IPS DF 6.9 (cell line): ENCODE measurements at places on chromosomes 1 and 21.

- no peak overlapping the region for H3K4me3 ChIP-seq
- H3K27me3 ChIP-seq: no peaks in the 10 kb centered on the region
- no peak for DNase-seq
- H3K36me3 ChIP-seq: no peaks in the 10 kb centered on the region
Measured at GRCh38 chr1:187762118-187762517, 933.4 kb downstream of the PLA2G4A start.

DNA sequence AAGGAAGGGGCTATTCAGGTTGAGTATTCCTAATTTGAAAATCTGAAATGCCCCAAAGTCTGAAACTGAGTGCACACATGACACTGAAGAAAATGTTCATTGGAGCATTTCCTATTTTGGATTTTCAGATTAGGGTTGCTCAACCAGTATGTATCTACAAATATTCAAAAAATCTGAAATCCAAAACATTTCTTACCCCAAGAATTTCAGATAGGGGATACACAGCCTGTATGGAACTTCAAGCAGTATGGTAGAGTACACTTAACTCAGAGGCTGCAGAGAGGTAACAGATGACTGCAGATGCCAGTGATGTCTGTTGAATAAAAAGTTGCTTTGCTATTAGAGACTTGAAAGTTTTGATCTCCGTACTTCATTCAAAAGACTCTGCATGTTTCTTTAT is 19.0 kb downstream of the YTHDF2 start:
- H3K4me1 ChIP-seq: no peaks in the 10 kb centered on the region
- no peak overlapping the region for H3K27ac ChIP-seq
- no peaks in the 10 kb centered on the region; the same call in 1 of the 2 replicates for H3K36me3 ChIP-seq
- DNase-seq: no peak
- H3K4me3 ChIP-seq: no peak overlapping the region
- no peaks in the 10 kb centered on the region for H3K27me3 ChIP-seq

DNA sequence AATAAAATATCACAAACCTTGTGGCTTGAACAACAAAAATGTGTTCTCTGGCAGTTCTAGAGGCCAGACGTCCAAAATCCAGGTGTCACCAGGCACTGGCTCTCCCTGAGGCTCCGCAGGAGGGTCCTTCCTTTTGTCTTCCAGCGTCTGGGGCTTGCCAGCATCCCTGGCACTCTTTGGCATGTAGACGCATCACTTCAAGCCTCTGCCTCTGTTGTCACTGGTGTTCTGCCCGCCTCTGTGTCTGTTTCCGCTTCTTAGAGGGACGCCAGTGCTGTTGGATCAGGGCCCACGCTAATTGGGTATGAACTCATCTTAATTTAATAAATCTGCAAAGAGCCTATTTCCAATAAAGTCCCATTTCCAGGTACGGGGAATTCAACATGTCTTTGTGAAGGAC is 273.7 kb upstream of the C1orf174 start:
- H3K36me3 ChIP-seq: no peaks in the 10 kb centered on the region; the same call in 1 of the 2 replicates
- H3K27me3 ChIP-seq: no peaks in the 10 kb centered on the region
- no peak overlapping the region for H3K27ac ChIP-seq
- no peak for DNase-seq
- H3K4me3 ChIP-seq: no peak overlapping the region

GRCh38 chr1:147786536-147786935 is 26.1 kb upstream of the GJA5 start:
- no peak overlapping the region for H3K27ac ChIP-seq
- no peaks in the 10 kb centered on the region for H3K27me3 ChIP-seq
- no peaks in the 10 kb centered on the region for H3K4me1 ChIP-seq
- DNase-seq: no peak
- H3K36me3 ChIP-seq: no peaks in the 10 kb centered on the region

- H3K36me3 ChIP-seq: no peaks in the 10 kb centered on the region; the same call in 1 of the 2 replicates
- no peaks in the 10 kb centered on the region for H3K27me3 ChIP-seq
- H3K4me3 ChIP-seq: no peak overlapping the region
- no peak overlapping the region for H3K27ac ChIP-seq
- no peaks in the 10 kb centered on the region; the same call in 1 of the 2 replicates for H3K4me1 ChIP-seq
Measured at GRCh38 chr21:40057331-40057730, 190.1 kb downstream of the PCP4 start.

GRCh38 chr1:210342986-210343780 is 14.5 kb downstream of the HHAT start:
- DNase-seq: no peak
- no peak overlapping the region for H3K27ac ChIP-seq
- no peaks in the 10 kb centered on the region for H3K27me3 ChIP-seq
- H3K4me3 ChIP-seq: no peak overlapping the region
- no peaks in the 10 kb centered on the region for H3K4me1 ChIP-seq
- H3K36me3 ChIP-seq: no peaks in the 10 kb centered on the region

- no peak for DNase-seq
- no peak overlapping the region for H3K27ac ChIP-seq
- no peaks in the 10 kb centered on the region for H3K36me3 ChIP-seq
Measured at GRCh38 chr1:29117381-29117780, 6.3 kb downstream of the TMEM200B start.

DNA sequence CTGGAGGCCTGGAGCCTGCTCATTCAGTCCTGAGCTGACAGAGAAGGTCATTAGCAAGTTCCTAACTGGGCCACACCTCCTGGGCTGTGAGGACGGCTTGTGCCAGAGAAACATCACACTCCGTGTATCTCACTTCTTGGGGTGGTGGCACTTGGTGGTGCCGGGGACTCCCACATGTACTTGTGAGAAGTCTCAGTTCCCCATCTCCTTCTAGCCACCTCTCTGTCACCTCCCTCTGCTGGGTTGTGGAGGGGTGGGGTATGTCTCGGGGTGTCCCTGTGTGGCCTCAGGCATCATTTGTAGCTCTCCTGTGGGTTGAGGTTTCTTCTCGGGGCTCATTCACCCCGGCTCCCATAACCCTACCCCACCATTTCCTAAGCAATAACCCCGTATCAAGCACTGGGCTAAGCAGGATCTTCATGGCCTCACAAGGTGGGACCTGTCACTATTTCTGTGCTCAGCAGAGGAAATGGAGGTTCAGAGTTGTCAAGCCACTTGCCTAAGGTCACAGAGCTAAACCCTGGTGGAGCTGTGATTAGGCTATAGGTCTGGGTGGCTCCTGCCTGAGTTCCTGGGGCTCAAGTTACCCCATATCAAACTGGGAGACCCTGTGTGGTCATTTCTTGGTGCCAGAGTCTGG is 62.5 kb downstream of the UBIAD1 start:
- no peak overlapping the region for H3K4me3 ChIP-seq
- no peak overlapping the region for H3K27ac ChIP-seq
- no peaks in the 10 kb centered on the region for H3K36me3 ChIP-seq
- no peaks in the 10 kb centered on the region for H3K27me3 ChIP-seq

GRCh38 chr1:31954607-31955283 is 16.6 kb upstream of the PTP4A2 start:
- no peak overlapping the region for H3K4me3 ChIP-seq
- H3K27ac ChIP-seq: no peak overlapping the region
- H3K4me1 ChIP-seq: no peaks in the 10 kb centered on the region
- no peaks in the 10 kb centered on the region for H3K27me3 ChIP-seq

GRCh38 chr1:60425528-60425927 is 352.0 kb upstream of the C1orf87 start:
- H3K27me3 ChIP-seq: no peaks in the 10 kb centered on the region
- no peaks in the 10 kb centered on the region for H3K36me3 ChIP-seq
- H3K4me3 ChIP-seq: no peak overlapping the region
- H3K27ac ChIP-seq: no peak overlapping the region
- DNase-seq: peak; percentile 5

GRCh38 chr1:32554288-32554687 is 15.1 kb downstream of the ZBTB8A start:
- H3K4me1 ChIP-seq: no peaks in the 10 kb centered on the region
- no peaks in the 10 kb centered on the region; the same call in 1 of the 2 replicates for H3K36me3 ChIP-seq
- H3K4me3 ChIP-seq: no peak overlapping the region
- no peak for DNase-seq
- H3K27ac ChIP-seq: no peak overlapping the region

- no peak overlapping the region for H3K27ac ChIP-seq
- no peaks in the 10 kb centered on the region for H3K4me1 ChIP-seq
- no peak overlapping the region for H3K4me3 ChIP-seq
- H3K27me3 ChIP-seq: no peaks in the 10 kb centered on the region
- DNase-seq: no peak
Measured at GRCh38 chr1:113872219-113872935, 865 bp upstream of the PTPN22 start.

GRCh38 chr1:181126871-181127587 is 38.5 kb downstream of the IER5 start:
- DNase-seq: no peak
- no peaks in the 10 kb centered on the region for H3K36me3 ChIP-seq
- no peak overlapping the region for H3K27ac ChIP-seq
- H3K4me3 ChIP-seq: no peak overlapping the region
- H3K4me1 ChIP-seq: peaks cover 11% of the 10 kb centered on the region

DNA sequence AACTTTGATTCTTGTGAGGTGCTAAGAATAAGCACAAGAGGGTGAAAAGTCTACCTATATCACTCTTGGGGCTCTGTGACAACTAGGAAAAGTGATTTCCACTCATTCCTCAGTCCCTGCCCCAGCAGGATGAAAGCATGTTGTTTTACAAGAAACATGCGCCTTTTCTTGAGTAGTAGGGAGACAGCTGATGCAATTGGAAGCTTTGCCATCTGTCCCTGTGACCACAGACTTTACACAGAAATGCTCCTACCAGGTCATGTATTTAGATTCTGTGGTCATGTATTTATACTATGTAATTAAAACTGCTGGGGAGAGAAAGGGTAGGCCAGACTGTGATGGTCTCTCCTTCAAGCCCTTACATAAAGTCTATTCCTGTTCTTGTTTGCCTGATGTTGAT is 445.5 kb downstream of the PTPRC start:
- no peaks in the 10 kb centered on the region for H3K36me3 ChIP-seq
- no peak overlapping the region for H3K27ac ChIP-seq
- no peak for DNase-seq
- H3K4me1 ChIP-seq: no peaks in the 10 kb centered on the region
- H3K4me3 ChIP-seq: no peak overlapping the region

DNA sequence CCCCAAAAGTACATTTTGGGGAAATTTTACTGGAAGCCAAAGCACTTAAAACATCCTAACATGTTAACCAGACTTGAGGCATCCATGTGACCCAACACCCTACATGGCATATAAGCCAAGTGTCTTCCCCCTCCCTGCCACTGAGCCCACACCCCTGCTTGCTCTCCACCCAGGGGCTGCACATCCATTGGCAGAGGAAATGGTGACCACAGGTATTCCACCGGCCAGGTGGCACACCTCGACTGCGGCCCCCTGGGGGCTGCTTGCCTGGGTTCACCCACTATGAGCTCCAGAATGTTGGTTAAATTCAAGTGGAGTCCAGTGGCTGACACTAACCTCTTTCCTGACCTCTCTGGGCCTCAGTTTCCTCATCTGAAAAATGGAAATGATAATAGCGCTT is 64.4 kb upstream of the FAM20B start:
- H3K4me3 ChIP-seq: no peak overlapping the region
- H3K4me1 ChIP-seq: no peaks in the 10 kb centered on the region
- DNase-seq: no peak

- H3K36me3 ChIP-seq: no peaks in the 10 kb centered on the region
- H3K27me3 ChIP-seq: no peaks in the 10 kb centered on the region
- DNase-seq: no peak
- H3K4me3 ChIP-seq: no peak overlapping the region
Measured at GRCh38 chr1:211874521-211875347, 44.2 kb upstream of the LPGAT1 start.

DNA sequence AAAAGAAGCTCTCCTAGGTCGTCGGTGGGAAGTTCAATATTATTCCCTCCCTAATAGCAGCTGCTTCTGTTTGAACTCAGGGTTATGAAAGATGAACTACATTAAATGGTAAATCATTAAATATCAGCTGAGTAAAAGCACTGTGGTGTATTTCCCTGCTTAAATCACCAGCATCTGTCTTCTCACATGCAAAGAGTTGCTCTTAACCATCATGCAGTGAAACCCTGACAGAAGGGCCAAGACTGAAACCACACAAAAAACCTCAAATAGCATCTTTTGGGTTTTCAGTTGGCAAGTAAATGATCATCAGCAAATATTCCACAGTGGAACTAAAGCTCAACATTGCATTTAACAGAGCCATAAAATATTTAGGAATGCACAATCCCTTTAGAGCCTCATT is 380.0 kb upstream of the ADGRL2 start:
- no peaks in the 10 kb centered on the region for H3K36me3 ChIP-seq
- no peaks in the 10 kb centered on the region; the same call in 1 of the 2 replicates for H3K4me1 ChIP-seq
- no peak for DNase-seq
- H3K27me3 ChIP-seq: no peaks in the 10 kb centered on the region
- H3K27ac ChIP-seq: no peak overlapping the region

DNA sequence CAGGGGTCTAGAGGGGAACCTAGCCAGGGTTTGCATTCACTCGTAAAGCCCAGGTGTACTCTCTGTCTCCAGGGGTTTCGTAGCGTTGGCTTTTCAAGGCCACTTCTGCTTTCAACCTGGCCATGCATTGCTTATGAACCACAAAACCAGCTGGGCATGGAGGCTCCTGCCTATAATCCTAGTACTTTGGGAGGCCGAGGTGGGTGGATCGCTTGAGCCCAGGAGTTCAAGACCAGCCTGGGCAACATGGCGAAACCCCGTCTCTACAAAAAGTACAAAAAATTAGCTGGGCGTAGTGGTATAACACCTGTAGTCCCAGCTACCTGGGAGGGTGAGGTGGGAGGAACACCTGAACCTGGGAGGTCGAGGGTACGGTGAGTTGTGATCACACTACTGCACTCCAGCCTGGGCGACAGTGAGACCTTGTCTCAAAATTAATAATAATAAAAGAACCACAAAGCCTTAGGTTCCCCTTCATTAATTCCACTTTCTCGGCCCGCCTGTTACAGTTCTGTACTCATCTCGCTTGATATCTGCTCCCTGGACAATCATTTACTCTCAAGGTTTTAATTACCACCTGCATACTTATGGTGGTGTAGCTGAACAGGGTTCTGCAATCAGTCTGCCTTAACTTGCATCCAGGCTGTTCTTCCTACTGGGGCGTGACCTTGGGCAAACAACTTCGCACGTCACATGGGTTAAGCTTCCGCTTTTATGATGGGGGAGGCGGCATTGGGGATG is 6.1 kb downstream of the SLC16A4 start:
- no peaks in the 10 kb centered on the region for H3K27me3 ChIP-seq
- no peaks in the 10 kb centered on the region for H3K4me1 ChIP-seq
- no peak overlapping the region for H3K4me3 ChIP-seq
- no peak for DNase-seq
- no peak overlapping the region for H3K27ac ChIP-seq
- H3K36me3 ChIP-seq: no peaks in the 10 kb centered on the region

- H3K27ac ChIP-seq: no peak overlapping the region
- H3K36me3 ChIP-seq: no peaks in the 10 kb centered on the region
- H3K27me3 ChIP-seq: no peaks in the 10 kb centered on the region
- no peak overlapping the region for H3K4me3 ChIP-seq
- DNase-seq: peak; percentile 16
- no peaks in the 10 kb centered on the region; the same call in none of the 2 replicates for H3K4me1 ChIP-seq
Measured at GRCh38 chr1:108121358-108122143, 78.6 kb downstream of the SLC25A24 start.
